ENCODE measurements at places on chromosomes 4 and X. TPM values are rescaled to one million over a fixed set of nuclear protein-coding genes. Genes with fewer than 3 reads are reported as not detected.

Gene SH2D1A
- 0.13 TPM for total RNA-seq

Gene PLCXD1
- total RNA-seq: 5.8 TPM

Gene MAGEA4
- not detected for total RNA-seq

Gene VEGFC
- total RNA-seq: 6.4 TPM

Gene PCYT1B
- total RNA-seq: 1.6 TPM

Gene HHIP
- 0.05 TPM for total RNA-seq

Gene SUPT20HL2
- not detected for total RNA-seq

Gene MGARP
- not detected for total RNA-seq

Gene ADH4
- total RNA-seq: not detected

Gene GPR50
- total RNA-seq: not detected

DNA sequence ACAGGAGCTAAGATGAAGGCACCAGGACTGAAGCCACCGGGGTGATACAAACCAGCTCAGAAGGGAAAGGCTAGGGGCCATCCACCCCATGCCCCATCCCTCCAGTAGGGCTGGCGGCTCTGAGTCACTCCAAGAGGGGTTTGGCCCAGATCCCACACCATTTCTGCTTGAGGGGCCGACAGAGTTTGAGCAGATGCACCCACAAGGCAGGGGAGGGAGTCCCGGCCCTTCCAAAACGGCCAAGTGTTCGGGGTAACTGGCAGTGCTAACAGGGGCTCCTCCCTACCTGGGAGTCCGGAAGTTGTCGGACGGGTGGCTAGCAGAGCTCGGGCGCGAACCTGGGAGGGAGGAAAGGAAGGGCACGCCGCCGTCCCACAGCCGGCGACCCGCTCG, 412 bp downstream of the SLC10A3 start:
- no peak for DNase-seq

DNA sequence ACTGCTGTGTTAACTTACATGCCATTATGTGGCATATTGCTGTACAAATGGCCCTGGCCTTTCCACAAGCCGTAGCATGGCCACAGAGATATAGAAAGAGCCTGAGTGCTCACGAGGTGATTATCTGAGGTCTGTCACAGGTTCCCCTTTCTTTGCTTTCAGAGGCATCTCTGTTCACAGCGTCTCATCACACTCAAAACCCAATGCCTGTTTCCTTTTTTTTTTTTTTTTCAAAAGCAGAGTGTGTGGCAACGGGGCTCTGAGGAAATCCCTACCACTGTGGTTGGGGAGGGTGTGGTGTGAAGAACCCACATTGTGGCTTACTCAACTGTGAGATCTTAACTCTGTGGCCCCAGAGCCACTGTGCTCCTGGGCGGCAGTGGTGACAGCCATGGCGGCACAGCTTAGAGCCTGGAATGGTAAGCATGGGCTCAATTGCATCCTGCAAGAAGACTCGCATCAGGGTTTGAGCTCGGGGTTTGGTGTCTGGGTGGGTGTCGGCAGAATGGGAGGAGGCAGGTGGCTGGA, 30.8 kb downstream of the RTL5 start:
- no peak for DNase-seq

- no peak for DNase-seq
Measured at GRCh38 chrX:148371291-148371690, 129.1 kb upstream of the AFF2 start.

GRCh38 chrX:126701380-126701779, 118.1 kb upstream of the PRR32 start:
- no peak for DNase-seq

DNA sequence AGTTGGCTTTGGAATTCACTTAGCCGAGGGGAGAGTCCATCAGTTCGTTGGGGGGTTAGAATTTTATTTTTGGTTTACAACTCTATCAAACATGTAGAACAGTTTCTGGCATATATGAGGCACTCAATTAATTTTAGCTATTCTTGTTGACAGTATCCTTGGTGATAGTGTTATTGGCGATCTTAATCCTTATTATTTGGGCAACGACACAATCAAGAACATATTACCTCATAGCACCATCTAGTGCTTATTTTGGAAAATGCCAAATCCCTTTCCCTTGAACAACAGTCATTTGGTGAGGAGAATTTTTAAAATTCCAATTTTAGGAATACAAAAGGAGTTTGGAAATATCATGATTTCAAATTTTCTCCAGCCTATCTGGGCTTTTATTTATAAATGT, 17.9 kb upstream of the PGRMC1 start:
- peak; percentile 40 for DNase-seq

DNA sequence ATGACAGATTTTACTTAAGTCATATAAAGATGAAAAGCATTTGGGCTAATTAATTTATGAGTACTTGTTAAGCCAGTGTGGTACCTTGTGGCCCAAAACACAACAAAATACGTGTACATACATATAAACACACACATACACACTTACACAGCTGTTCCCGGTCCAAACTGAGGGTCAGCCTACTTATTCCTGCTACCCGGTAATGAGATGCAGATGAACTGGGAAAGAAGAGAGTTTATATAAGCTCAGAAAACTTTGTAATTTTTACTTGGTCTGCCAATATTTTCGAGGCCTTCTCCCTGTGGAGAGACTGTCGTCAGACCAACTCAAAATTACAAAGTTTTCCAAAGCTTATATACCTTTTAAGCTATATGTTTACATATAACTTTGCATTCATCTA, 25.8 kb upstream of the PBDC1 start:
- no peak for DNase-seq

DNA sequence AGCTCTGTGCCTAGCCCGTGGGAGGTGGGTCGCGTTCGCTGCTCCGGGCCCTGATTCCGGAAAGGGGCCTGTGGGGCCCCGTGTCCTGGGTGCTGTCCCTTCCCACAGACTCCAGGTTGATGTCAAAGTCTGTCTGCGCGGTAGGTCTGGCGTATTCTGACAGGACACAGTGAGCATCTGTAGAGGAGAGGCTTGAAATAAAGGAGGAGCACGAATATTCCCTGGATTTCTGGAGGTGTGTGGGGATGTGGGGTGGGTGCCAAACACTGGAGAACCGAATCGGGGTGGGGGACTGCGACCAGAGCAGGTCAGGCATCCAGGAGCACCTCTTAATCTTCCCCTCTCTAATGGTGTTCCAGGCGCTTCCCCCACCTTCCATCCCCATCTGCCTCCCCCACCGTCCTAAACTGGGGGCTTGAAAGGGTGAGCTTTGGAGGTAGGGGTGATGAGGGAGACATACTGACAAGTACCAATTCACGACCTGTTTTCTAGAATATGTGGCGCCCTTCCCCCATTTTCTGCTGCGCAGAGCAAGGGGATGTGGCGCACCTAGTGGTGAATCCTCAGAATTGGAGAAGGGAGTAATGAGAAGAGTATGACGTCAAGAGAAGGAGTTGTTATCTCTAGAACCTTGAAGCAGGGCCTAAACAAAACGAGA, 877 bp downstream of the GPRASP1 start:
- no peak for DNase-seq

DNA sequence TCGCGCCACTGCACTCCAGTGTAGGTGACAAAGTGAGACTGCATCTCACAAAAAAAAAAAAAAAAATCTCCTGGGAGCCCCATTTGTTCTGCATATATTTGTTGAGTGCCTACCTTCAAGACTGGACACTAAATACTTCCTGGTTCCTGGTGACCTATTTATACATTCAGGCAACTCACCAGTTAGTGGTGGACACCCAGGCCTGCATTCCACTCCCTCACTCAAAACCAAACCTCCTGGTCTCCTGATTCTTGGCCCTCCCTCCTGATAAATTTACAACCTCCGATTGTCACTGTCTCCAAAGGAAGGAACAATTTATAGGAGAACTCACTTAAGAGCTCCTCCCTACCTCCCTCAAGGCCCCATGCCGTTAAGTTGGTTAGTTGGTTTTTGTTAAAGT, 3.1 kb downstream of the SYAP1 start:
- DNase-seq: no peak

- no peak for DNase-seq
Measured at GRCh38 chr4:145626623-145626982, 7.4 kb downstream of the MMAA start.

GRCh38 chrX:40403757-40404156, 177.0 kb upstream of the ATP6AP2 start:
- no peak for DNase-seq

- DNase-seq: no peak
Measured at GRCh38 chrX:40736170-40736505, 796 bp upstream of the MED14 start.

DNA sequence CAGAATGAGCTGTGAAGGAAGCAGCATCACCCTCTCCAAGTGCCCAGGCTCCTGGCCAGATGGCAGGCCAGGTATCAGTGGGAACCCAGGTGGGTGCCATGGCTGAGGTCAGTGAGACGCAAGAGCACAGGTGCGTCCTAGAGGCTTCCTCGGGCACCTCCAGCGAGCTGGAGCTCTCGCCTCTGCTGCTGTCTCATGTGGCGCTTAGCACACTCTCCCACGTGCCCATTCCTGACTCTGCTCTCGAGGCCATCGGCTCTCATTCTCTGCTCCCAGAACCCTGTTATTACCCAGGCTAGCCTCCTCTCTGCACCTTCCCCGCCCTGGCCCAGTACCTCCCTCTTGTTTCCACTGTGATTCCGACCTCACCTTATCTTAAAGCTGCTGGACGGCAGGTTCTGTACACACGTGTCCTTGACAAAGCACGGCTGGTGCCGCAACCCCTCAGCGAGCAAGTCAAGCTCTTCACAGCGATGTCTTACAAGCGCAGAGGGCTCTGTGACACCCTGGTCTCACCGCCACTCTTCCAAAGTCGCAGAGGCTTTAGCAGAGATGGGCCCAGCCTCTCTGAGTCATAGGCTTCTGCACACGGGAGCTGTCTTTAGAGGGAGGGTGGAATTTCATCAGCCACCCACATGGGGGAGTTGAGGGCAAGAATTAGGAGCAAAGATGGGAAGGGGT, 15.4 kb upstream of the MSANTD1 start:
- DNase-seq: no peak

DNA sequence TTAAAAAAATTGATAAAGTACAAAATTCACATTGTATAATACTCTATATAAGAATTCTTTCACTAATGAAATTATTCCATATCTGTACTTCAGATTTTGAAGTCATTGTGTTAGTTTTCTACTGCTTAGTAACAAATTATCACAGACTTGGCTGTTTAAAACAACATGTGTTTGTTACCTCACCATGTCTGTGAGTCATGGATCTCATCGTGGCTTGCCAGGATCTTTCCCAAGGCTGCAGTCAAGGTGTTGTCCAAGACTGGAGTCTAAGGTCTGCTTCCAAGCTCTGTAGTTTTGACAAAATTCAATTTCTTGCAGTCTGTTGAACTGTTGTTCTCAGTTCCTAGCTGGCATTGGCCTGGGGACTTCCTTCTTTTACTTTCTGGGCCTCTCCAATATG, 1286.9 kb downstream of the ADGRL3 start:
- DNase-seq: no peak

DNA sequence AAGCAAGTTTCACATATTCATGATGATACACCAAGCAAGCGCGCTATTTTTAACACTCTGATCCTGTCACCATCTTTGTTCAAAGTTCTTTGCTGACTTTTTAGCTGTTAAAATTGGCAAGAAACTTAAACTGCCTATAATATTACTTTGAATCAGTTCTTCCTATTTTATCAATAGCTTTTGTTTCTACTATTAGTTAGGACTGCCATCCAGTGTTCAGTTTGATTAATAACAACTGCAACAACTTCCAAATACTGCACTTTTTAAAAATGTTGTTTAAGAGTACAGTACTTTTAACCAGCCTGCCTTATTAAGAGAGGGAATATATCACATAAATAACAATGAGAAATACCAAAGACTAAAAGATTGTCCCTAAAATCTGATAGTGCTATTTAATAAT, 614.3 kb downstream of the FAM133A start:
- peak; percentile 23 for DNase-seq

- DNase-seq: no peak
Measured at GRCh38 chr4:170226288-170226687, 136.5 kb upstream of the AADAT start.

- DNase-seq: no peak
Measured at GRCh38 chr4:73675623-73676022, 55.4 kb upstream of the RASSF6 start.
